Activated CD4-positive, alpha-beta T cell treated with anti-CD3 and anti-CD28 coated beads for 4 hours (primary cell): ENCODE measurements at places on chromosomes 6 and 20.

DNA sequence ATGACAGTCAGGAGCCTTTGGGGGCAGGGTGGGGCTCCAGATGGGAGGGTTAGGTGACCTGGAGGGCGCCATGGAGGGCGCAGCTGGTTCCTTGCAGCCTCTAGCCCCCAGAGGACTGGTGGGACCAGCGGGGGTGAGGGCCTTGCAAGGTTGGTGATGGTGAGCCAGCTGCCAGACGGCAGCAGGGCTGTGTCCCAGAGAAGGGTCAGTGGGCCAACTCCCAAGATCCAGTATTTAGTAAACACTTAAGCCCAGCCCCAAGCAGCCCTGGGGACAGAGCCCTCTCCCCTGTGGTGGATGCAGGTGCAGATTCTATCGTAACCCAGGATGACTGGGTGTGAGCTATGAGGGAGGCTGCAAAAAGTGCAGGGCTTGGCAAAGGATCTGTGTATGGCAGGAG, 201.5 kb upstream of the RNF24 start:
- DNase-seq = no peak

DNA sequence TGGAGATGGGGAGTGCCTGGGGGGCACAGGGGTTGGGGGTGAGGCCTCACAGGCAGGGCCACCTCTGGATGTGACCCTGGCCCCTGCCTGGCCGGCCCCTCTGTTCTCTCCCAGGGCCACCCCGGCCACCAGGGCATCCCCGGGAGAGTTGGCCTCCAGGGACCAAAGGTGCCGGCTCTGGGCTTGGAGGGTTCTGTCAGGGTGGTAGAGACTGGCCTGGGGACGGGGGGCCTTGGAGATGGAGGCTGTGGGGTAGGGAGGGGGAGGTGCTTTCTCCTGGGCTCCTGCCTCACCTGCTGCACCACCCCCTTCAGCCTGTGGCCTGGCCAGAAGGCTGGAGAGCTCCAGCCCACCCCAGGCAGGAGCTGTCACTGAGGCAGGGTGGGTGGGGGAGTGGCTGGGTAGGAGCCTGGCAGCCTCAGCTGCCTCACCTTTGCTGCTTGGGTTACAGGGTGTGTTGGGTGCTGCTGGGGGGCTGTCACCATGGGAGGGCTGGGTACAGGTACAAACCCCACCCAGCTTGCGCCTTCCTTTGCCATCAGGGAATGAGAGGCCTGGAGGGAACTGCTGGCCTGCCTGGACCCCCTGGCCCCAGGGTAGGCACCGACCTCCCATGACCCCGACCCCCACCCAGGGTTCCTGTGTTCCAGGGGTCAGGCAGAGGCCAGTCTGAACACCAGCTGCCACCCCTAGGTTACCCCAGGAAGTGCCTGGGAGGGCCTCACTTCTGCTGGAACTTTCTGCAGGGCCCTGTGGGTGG, 32.7 kb downstream of the COL20A1 start:
- DNase-seq = no peak

- DNase-seq = no peak
Observed at GRCh38 chr20:32201977-32202363, 5.6 kb downstream of the PLAGL2 start.

GRCh38 chr6:39100358-39100757, 14.6 kb downstream of the SAYSD1 start:
- DNase-seq = no peak

DNA sequence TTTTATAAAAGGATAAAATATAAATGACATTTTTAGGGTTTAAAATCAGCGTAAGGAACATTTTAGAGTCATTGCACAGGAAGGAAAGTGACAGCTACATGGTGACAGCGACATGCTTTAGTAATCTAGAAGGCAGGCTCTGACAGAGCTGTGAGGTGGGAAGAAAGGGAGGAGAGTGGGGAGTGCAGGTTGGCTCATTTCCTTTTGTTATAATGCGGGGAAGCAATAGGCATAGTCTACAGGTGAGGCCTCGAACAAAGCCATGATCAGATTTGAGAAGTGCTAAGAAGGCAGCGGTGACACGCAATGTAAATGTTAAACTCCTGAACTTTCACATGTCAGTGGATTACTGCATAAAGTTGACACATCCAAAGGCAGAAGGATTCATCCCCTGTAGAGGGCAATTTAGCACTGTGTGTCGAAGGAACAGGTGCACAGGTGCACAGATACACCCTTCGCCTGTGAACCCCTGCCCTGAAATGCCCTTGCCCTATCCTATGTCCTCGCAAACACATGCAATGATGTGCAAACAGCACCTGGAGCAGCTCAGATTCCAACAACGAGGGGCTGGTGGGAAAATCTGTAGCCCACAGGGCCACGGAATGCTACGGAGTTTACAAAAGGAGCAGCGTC, 32.4 kb upstream of the SMOC2 start:
- no peak for DNase-seq

GRCh38 chr6:90406142-90406794, 109.6 kb upstream of the BACH2 start:
- DNase-seq = no peak

- DNase-seq = no peak
Observed at GRCh38 chr6:166466178-166467122, 83.7 kb upstream of the MPC1 start.

DNA sequence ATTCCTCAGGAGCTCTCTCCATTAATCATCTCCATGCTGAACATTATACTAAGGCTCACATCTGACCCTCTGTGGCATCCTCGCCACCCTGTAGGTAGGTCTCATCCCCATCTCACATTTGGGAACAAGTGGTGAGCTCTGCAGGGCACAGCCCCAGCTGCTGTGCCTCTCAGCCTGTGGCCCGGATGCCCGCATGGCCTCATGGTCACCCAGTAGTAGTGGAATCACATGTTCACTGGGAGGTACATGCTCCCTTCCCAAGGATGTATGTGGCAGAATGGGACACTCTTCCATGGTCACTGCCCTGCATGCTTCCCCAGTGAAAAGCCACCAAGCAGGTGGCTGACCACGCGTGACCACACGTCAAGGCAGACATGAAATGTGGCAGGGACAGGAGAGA, 26.3 kb upstream of the APMAP start:
- no peak for DNase-seq

- DNase-seq = no peak
Observed at GRCh38 chr6:146355521-146356100, 188.0 kb upstream of the RAB32 start.

DNA sequence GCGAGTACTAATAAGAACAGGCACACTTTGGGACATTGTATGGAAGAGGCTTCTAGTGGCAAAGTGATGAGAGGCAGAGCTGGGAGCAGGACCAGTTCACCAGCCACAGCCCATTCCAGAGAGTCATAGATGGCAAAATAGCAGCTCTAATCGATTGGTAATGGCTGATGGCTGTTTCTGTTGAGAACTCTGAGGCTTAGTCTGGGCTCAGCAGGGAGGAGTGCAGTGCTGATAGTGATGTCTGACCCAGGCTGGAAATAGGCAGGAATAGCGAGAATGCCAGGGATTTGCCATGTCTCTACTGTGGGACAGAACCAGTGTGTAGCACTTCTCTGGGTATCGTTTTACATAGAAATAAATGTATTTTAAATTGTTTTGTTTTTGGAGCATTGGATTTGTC, 620.0 kb upstream of the FLRT3 start:
- DNase-seq = no peak

DNA sequence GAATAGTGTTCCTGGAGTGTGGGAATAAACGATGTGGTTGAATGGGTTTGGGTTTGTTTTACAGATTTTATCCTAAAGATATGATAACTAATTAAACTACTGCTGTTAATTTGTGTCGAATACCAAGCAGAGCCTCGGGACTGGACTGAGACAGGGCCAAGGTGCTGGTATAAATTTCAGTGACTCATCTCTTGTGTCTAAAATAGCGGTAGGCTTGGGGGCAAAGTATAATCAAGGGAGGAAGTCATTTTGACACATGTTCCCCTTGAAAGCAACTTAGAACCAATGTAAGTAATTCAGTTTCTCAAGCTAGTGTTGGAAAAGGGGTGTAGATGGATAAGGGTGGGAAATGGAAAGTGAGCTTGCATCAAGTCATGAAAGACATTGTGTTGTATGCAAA, 108.4 kb downstream of the PLCB4 start:
- DNase-seq = no peak

DNA sequence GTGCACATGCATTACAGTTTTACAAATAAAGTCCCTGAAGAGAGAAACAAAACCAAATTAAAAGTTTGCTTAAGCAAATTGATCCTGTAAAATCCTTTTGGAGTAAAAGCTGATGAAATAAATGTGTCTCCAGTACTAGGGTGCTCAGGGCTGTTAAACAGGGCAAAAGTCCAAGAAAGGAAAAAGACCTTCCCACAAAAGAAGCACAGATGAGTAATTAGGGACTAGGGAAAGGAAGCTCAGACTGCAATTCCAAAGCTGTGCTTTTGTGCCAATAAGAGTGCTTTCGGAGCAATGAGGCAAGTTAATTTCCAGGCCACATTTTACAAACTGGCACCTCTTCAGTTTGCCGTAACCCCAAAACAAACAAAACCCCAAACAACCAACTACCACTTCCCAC, 10.4 kb upstream of the RNF182 start:
- DNase-seq = no peak

- DNase-seq = no peak
Observed at GRCh38 chr6:33000055-33000454, 9.3 kb downstream of the HLA-DOA start.

DNA sequence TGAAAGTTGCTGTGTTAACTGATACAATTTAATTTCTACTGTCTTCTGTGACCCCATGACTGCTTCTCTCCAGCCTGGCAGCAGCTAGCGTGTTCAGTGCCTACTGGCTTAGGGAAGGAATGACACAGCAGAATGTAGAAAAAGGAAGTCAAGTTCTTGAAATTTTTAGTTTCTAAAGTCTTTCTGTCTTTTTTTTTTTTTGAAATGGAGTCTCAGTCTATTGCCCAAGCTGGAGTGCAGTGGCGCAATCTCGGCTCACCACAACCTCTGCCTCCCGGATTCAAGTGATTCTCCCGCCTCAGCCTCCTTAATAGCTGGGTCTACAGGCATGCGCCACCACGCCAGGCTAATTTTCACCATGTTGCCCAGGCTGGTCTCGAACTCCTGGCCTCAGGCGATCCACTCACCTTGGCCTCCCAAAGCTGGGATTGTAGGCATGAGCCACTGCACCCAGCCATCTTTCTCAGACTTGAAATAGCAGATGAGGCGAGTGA, 39.3 kb downstream of the PCNA start:
- no peak for DNase-seq

DNA sequence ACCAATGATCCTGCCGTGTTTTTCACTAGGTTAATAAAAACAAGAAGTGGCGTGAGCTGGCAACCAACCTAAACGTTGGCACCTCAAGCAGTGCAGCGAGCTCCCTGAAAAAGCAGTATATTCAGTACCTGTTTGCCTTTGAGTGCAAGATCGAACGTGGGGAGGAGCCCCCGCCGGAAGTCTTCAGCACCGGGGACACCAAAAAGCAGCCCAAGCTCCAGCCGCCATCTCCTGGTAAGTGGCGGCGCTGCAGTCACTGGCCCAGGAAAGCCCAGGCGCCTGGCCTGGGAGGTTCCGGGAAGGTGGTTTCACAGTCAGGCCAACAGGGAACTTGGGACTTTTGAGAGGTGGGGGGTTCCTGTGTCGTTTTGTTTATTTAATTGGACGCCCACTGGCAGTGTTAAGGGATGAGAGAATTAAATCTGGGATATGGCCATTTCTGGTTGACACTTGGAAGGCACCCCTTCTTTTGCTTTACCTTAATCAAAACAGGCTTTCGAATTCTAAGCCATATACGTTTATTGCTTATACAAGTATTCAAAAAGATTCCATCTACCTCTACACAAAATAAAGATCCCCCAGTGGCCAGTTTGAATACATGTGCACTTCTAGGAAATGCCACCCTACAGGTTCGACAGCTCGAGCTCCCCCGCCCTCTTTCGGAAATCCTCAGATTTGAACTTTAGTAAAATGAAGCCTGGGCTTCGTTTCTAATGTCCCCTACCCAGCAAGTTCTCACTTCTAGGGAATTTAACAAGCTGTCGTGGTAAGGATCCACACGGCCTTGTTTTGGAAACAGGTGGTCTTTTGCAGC, 138.9 kb downstream of the TMEM242 start:
- peak; percentile 56 for DNase-seq

DNA sequence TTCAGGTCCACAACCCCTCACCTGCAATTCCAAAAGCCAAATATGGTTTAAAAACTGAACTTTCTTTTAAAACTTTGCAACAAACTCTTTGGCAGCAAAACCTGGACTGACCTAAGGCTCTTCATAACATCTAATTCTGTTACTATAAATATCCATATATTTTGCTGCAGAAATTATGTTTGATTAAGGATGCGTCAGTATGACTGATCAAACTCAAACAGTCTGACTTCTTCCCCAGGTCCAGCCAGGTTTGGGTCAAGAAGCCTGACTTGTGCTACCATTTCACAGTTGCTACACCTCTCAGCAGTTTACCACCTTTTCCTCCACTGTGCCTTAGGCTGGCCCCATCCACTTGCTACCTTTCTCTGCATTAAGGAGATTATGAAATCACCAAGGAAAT, 127.0 kb upstream of the DUSP22 start:
- no peak for DNase-seq

DNA sequence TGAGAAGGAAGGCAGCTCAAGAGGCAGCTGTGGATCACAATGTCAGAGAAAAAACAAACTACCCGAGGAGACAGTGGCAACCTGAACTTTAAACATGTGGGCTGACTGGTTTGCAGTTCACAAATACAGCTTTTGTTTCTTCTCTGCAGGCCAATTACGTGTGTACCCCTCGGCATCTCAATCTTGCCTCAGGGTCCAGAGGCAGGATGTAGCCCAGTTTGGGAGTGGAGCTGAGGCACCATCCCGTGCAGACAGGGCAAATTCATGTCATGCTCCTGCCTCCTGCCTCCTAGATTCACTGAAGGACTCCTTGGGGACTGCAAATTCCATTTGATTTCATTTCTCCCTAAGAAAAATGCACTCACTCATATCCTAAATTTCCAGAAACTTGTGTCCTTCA, 94.2 kb upstream of the KCNK16 start:
- no peak for DNase-seq

- DNase-seq = no peak
Observed at GRCh38 chr6:159977255-159977903, 8.5 kb downstream of the IGF2R start.

DNA sequence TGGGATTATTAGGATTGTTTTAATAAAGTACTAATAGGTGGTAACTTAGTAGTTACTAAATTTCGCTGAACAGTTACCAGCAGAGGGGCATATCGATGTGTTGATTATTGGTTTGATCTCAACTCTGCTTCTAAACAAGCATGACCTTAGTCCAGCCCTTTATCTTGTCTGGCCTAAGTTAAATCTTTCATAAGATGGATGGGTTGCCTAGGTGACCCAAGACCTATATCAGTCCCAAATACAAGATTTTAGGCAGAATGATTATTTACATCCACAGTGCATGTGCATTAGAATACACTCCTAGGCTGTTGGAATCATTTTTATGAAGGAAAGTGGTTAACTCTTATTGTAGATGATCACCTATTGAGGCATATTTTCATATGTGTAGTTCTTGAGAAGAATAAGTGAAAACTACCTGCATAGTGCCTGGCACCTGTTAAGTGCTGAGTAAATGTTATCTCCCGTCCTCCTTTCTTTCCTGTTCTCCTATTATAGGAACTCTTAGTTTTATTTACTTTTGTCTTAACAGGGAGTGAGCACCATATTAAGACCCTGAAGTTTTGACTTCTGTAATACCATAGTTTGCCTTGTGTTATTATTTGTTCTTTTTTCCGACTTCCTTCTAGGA, 1.1 kb downstream of the HSF2 start:
- no peak for DNase-seq
